Stimulated activated CD8-positive, alpha-beta memory T cell treated with anti-CD3 and anti-CD28 coated beads, Interleukin-12 subunit alpha, Interleukin-12 subunit beta, amount 100 ng/mL, for 4 hours (primary cell): ENCODE measurements at places on chromosomes 6 and 20.

- no peak for DNase-seq
These were observed 1228.2 kb upstream of the CITED2 start for GRCh38 chr6:140602431-140603248.

DNA sequence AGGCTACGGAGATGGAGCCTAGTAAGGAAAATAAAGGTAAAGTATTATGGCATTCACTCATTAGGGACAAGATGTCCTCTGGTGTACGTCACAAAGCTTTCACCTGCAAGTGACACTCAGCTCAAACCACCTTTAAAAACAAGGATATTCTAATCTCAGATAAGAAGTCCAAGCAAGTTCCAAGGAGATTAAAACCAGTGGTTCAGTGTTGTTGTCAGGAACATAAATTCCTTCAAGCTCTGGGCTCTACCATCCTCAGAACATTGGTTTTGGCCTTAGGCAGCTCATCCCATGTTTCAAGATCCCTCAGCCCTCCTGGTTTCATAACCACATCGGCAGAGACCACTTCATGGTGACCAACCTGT lies 116.5 kb downstream of the LY86 start:
- no peak for DNase-seq

DNA sequence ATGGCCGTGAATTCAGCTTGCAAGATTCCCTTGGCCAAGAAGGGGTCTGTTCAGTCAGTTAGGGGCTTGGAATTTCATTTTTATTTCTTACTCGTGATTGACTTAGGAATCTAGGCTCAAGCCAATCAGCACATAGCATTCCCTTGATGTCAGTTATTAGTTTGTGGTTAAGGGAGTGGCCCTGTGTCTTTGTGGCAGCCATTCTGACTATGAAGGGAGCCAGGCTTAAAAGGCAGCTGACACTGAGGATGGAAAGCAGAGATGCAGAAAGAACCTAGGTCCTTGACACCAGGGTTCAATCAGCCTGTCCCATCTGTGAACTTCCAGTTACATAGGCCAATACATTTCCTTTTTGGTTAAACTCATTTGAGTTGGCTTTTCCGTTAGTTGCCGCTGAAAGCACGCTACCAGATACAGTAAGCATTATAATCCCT lies 48.1 kb downstream of the MCUR1 start:
- no peak for DNase-seq

DNA sequence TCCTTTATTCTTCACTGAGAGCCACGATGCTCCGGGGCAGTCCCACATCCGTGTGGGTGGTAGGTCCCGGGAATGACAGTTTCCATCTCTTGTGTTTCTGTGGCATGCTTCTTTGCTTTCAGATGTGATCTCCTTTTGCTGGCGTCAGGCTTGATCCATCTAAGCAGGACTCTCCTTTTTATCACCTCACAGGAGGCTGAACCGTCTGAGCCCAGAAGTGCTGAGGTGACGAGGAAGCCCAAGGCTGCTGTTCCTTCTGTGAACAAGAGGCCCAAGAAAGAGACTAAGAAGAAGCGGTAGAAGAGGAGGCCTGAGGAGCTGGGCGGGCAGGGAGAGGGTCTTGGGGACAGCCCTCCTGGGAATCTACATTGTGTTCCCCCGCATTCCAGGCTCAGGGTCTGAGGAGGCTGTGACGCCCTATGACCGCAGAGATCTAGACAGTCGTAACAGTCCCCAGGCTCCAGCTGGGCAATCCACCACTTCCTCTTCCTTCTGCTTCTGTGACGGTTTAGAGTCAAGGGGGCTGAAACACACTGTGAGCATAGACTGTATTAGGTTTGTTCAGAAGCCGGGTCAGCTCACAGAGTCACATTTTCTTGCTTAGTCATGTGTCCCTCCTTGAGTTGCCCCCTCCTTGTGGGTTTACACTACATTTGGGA lies 26.8 kb downstream of the MANBAL start:
- DNase-seq, result no peak

DNA sequence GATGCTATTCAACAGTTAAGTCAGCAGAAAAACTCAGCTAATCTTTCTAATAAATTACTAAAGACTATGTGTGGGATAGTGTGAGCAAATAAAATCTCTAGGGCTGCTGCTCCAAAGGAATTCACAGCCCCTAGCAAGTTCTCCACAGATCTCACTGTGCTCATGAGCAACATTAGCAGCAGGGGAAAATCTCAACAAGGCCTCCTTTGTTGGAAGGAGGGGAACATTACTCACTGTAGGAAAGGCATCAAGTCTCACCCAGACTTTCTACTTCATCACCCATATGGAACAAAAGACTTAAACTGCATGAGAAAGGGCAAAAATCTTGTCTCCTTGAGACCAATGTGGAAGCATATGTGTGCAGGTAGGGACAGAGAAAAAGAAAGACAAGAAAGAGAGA lies 726.4 kb upstream of the SLC35B3 start:
- DNase-seq, result no peak

DNA sequence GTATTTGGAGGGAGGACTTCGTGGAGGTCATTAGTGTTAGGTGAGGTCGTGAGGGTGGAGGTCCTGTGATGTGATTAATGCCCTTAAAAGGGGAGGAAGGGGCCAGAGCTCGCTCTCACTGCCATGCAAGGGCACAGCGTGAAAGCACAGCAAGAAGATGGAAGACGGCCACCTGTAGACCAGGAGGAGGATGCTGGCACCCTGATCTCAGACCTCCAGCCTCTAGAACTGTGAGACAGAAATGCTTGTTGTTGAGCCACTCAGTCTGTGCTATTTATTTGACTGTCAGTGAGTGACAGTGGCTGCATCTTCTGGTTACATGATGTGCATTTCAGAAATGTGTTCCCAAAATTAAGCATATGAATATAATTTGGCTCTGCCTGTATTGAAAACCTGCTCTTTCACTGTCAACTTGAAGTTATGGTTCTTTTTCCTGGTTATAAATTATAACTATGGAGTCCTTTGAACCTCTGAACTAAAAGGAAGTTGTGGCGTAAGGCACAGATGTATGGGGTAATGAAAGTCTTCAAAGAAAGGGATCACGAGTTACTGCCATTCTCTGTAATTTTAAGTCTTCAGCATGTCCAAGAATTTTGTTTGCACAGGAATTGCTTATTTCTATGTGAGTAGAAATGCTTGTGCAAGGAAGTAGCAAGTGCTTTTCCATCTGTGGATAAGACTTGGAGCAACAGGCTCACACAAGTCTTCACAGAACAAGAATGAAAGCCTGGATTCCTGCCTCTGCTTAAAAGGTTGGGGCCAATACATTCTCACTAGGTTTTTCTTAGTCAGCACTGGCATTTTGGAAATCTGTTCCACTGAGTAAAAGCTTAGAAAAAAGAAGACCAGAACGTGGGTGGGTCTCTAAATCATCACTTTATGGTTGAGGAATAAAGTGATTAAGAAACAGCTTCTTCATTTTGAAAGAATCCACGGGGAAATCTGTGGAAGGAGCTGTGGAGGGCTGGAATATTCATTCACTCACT lies 10.3 kb downstream of the PPP1R14C start:
- no peak for DNase-seq

DNA sequence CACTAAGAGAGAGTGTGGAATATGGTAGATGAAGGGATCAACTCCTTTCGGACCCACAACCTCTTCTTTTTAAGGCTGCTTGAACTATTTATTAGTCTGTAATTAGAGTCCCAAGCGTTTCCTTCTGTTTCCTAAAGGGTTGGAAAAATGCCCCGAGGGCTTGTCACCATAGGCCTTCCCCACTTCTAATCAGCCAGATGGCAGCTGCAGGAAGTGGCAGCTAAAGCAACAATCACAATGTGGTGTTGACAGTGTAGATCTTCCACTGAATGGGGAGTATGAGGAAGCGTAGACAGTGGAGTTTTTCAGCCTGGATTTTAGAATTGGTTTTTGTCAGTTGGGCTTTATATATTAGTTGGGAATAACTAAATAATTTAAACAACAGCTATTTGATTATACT lies 40.6 kb downstream of the SLC35D3 start:
- DNase-seq, result no peak

DNA sequence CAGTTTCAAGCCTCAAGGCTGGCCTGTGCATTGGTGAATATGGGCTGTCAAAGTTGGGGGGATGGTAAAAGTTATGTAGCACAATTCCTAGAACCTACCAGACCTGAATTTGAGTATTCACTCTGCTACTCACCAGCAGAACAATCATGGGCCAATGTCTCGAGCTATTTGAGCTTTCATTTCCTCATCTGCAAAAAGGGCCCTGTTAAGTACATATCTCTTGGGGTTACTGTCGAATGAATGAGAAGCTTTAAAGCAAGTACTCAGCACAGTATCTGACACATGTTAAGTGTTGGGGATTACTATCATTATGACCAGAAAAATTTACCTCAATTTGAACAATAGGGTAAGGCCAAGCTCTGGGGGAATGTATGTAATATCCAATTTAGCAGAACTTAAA lies 13.5 kb upstream of the ENPP4 start:
- no peak for DNase-seq

DNA sequence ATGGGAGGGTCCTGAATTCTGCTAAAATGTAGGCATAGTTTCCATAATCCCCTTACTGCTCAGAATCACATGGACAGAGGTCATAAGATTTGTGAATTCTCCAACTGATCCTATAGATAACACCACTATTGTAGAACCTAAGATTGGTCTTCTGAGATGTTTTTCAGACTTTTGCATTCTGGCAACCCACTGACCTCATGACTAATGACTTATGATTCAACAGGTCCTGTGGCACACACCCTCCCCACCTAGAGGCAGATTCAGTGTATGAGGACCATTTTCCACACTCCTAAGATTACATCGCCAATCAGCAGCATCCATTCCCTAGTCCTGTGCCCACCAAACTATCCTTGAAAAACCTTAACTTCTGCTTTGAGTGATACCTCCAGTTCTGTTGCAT lies 207.2 kb downstream of the BTBD9 start:
- no peak for DNase-seq

DNA sequence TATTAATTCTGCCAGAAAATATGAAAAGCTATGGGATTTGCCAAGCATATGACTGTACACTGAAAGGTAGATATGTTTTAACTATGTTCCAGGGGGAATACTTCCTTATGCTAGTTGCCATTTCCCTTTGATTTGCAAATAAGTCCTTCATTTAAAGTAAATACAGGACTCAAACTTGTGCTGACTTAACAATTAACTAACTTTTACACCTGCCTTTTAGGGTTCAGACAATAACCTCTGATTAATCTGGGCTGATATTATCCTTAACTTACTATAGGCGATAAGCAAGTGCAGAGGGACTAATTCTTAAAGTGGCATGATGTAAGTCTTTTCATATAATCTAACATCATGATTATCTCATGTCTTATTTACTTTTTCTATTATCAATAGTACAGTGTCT lies 143.1 kb downstream of the AHI1 start:
- no peak for DNase-seq

- no peak for DNase-seq
These were observed 19.9 kb downstream of the KCNS1 start for GRCh38 chr20:45080867-45081624.

GRCh38 chr20:34894723-34895122 lies 18.3 kb downstream of the ACSS2 start:
- DNase-seq, result no peak

- no peak for DNase-seq
These were observed 1.5 kb downstream of the PABPC1L start for GRCh38 chr20:44911264-44911921.

DNA sequence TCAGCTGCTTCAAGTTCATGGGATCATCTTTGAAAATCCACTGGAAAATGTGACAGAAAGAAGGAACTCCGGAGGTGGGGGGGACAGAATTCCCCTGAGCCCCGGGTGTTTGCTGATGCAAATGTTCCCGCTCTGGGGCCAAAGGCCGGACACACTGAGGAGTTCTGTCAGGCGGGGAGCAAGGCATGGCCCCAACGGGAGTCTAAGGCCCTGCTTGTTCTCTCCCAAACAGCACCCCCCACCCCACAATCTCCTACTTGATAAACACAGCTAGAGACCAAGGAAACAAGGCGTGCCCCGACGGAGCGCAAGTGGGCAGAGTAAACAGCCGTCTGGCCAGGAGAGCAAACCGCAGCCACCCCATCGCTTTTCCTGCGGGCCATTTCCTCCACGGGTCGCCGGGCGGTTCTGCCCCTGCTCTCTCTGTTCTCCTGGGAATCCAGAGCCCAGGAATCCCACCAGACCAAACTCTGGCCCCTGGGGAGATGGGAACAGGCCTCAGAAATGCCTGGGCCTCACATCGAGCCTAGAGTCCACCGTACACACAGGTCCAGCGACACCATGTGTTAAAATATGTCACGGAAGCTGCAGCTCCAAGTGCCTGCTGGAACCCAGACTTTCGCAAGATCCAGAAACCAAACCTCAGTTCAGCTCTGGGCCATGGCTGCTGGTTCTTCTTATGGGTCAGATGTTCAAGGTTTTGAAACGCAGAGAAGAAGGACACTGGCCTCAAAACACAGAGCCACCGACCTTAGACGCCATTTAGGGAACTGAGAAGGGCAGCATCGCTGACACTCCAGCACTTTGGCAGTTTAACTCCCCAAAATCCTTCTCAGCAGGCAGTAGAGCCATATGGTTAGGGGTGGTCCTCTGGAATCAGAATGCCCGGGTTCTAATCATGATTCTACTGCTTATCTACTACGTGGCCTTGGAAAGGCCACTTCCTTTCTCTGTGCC lies 104.2 kb downstream of the PREX1 start:
- no peak for DNase-seq

DNA sequence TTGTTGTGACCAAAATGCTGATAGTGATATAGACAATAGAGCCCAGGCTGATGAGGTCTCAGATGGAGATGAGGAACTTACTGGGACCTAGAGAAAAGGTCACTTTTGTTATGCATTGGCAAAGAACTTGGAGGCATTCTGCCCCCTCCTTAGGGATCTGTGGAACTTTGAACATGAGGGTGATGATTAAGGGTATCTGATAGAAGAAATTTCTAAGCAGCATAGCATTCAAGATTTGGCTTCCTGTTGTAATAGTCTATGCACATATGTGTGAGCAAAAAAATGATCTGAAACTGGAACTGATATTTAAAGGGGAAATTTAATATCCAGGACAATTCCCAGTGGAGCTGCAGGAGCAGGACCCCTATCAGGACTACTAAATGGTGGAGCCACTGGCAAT lies 17.1 kb downstream of the HLA-A start:
- DNase-seq, result no peak

DNA sequence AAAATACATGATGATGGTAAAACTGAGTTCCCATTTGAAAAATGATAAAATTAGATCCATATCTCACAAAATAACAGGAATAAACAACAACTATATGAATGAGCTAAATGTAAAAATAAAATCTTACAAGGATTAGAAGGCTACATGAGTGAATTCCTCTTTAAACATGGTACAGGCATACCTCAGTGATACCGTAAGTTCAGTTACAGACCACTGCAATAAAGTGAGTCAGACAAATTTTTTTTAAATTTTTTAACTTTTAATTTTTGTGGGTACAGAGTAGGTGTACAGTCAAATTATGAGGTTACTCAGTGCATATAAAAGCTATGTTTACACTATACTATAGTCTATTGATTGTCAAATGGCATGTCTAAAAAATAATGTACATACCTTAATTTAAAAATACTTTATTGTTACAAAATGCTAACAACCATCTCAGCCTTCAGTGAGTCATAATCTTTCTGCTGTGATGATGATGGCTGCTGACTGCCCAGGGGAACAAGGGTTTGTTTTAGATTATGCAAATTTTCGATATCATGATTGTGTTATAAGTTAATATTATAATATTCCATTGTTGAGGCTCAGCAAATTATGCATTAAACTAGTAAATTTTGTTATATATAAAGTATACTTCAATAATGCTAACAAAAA lies 222.8 kb upstream of the RUNX2 start:
- DNase-seq, result no peak
